ENCODE measurements at places on chromosomes 12 and 14. TPM values are rescaled to one million over a fixed set of nuclear protein-coding genes. Genes with fewer than 3 reads are reported as not detected.

DNA sequence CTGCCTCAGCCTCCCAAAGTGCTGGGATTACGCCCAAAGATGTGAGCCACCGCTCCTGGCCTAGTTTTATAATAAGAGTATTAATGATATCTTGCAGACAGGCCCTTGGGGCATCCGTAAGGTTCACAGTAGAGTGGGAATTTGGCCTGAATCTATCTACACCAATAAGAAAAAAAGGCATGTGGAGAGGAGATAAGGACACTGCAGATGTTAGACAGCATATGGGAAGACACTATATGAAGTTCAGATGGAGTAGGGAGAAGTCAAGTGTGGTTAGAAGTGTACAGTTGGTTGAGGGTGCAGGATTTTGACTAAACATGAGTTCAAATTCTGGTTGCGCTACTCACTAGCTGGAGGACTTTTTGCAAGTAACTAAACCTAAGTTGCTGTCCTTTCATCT lies 8.5 kb upstream of the TTC8 start:
- DNase-seq, result no peak

- DNase-seq, result no peak
These were observed 75.2 kb downstream of the TNFAIP2 start for GRCh38 chr14:103198131-103199105.

- DNase-seq, result no peak
These were observed 166.5 kb downstream of the PHETA1 start for GRCh38 chr12:111202237-111202915.

DNA sequence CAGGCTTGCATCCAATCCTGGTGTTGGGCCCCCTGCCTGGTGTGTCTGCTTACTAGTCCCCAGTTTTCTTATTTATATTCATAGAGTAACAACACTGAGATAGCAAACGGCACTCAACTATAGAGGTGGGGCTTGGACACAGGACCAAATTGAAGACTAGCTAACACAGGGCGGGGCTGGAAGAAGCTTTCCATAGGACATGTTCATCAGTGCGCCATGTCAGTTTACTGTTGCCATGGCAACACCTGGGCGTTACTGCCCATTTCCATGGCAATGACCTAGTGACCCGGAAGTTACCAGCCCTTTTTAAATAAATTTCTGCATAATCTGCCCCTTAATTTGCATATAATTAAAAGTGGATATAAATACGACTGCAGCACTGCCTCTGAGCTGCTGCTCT lies 275.5 kb upstream of the TMEM132C start:
- DNase-seq, result no peak

KRT6A gene
- not detected for total RNA-seq

- no peak for DNase-seq
These were observed 86.1 kb downstream of the NCOR2 start for GRCh38 chr12:124481257-124481750.

GRCh38 chr14:94685166-94685581 lies 73.0 kb downstream of the SERPINA3 start:
- DNase-seq, result no peak

DNA sequence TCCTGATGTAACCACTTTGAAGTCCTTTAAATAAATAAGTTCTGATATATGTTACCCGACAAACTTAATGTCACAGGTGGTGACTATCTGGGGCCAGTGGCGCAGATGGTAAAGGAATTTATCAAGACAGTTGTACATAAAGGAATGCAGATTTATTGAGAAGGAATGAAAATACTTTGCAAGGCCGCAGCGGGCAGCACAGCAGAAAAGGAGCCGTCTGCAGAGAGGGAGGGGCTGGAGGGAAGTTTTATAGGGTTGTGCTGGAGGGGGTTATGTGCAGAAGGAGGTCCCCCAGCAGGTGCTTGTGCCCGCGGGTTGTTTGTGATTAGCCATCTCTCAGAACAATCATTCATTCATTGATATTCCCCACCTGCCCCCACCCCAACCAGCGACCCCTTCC lies 17.4 kb downstream of the GPRC5D start:
- no peak for DNase-seq

GRCh38 chr12:117111821-117112595 lies 12.8 kb upstream of the TESC start:
- DNase-seq, result peak; percentile 33

DNA sequence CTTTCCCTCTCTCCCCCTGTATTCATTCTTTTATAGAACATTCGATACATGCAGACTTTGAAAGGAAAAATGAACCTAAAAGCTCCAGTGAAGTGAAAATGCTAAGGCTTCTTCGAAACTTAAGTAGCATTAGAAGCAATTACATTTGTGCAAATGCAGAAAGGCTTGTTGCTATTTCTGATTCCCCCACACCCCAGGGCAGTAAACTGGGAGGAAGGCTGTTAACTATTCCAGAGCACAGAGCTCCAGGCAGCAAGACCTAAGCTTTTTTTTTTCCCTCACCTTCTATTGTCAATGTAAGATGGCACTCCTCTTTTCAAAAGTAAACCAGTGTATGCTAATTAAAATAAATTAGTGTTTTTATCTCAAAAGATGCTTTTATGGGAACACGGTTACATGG lies 448.9 kb upstream of the TBX3 start:
- DNase-seq, result no peak

GRCh38 chr14:68426661-68427549 lies 366.0 kb downstream of the ZFP36L1 start:
- DNase-seq, result no peak

GRCh38 chr14:91998667-91999570 lies 40.9 kb downstream of the TRIP11 start:
- DNase-seq, result no peak

GRCh38 chr12:65121049-65121955 lies at the start of gene WIF1:
TSS of gene WIF1 (minus strand) at chr12:65121305. CDS start at chr12:65121191, 114 bp downstream.
- DNase-seq, result peak; percentile 54

- no peak for DNase-seq
These were observed 41.2 kb downstream of the SMUG1 start for GRCh38 chr12:54147606-54148005.

CCDC38 gene
- total RNA-seq, result not detected

GRCh38 chr12:116662612-116663144 lies 75.2 kb downstream of the SPRING1 start:
- DNase-seq, result no peak

FICD gene
- 14.5 TPM for total RNA-seq

DNA sequence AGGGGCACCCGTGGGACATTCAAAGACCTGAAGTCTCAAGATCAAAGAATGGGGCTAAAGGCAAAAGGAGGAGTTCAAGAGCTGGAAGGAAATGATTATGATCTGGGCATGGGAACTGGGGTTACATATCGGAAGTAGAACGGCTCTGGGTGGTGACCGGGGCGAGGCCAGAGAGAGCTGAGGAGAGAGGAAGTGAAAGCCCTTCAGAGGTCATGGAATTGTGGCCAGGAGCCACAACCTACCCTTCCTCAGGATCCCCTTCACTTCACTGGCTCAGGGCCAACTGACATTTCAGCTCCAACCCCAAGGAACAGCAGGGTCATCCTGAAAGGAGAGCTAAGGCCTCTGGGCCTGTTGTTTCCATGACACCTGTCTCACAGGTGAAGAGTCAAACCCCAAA lies 57.8 kb downstream of the GALNT16 start:
- peak; percentile 63 for DNase-seq

DNA sequence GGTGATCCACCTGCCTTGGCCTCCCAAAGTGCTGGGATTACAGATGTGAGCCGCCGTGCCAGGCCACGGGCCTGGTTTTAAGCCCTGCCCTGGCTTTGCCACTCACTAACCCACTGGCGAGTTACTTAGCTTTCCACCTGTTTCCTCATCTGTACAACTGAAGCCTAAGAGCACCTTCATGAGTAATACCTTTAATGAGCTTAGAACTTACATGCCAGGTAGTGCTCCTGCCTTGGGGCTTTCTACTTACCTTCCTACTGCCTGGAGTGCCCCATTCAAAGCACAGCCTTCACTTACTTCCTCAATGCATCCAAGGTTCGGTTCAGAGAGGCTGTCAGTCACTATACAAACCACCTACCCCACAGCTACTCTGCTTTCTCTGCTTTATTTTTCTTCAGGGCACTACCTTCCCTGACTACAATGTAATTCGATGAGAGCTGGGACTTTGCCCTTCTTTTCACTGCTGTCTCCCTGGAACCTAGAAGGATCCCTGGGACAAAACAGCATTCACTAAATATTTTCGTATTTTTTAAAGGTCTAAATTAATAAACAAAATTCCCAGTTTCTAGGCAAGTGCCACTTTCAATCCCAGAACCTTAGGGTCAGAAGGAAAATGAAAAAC lies 13.8 kb downstream of the ZCCHC8 start:
- no peak for DNase-seq

SSTR1 gene
- 1.0 TPM for total RNA-seq

DNA sequence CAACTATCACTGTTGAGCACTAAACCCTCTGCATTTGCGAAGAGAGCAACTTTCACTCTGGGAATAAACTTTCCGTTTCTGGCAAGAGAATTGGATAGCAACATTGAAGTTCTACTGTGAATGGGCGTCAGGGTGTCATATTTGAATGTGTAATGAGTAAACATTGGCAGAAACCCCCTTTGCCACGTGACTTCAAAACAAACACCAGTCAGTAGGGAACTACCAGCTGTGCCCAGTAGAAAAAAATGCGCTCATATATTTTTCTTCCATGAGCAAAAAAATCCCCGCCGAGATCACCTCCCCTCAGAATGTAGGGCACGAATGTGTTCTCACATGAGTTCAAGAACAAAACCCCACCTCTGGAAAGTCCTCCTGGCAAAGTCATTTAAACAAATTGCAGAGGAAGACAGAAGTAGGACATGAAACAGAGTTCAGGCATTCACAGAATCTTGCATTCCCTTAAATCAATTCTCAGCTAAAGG lies 80.6 kb downstream of the BTG1 start:
- no peak for DNase-seq

DNA sequence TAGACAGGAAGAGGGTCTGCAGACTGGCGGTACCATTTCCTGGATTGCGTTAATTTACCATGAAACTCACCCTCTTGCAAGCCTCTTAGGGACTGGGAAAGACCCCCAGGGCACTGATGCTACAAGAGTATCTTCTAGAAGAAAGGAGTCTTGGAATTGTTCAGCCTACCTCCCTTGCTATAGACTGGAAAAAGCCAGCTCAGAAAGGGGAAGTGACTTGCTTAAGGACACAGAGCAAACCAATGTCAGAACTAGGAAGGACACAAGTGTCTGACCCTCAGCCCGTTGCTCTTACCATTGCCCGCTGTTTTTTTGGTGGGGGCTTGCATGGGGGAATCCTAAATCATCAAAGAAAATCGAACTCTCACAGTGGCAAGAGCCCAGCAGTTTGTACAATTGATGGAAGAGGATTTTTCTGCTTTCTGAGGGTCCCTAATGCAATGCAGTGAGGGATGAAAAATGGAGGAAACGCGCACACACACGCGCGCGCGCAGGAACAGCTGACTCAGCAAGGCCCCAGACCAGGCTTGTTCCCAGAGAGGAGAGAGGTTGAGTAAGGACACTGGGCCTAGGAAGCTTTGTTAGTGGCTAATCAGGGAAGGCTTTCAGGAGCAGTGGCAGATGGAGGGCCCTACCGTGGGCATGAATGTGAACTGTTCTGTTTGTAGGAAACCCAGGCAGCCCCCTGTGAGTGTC lies 50.9 kb downstream of the RIN3 start:
- peak; percentile 70 for DNase-seq

SLC10A1 gene
- not detected for total RNA-seq

DNA sequence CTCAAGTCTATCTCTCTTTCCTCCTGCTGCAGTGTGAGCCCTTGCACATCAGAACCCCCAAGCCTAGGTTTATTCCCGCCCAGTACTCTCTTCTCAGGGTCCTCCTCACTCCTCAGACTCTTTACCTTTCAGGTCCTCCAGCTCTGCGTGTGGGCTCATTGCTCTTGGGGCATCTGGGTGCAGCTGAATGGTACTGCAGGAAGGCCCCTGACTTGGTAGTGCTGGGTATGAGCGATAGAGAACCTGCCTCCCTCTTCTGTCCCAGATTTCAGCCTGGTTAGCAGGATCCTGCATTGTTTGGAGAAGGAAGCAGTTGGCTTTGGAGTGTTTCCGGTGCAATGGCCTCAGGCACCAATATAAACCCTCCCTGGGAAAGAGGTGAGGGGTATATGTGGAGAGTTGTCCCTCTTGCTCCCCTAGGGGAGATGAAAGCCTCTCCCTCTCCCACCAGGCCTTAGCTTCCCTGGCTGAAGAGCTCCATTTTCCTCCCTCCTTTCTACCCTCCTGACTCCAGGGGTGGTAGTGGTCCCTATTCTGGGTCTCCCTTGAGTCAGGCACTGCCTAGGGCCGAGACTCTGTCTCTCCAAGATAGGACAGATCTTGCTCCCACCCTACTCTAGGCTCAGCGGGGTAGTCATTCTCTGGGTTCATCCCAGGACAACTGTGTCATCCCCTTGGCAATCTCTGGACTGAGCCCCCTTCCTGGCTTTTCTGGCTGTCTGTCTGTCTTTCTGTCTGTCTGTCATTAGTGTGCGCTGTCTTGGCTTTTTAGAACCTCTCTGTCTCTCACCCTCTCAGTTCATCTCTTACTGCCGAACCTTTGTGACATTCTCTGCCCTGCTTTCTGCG lies 3.8 kb downstream of the LRP1 start:
- DNase-seq, result no peak

GRCh38 chr12:66036317-66036716 lies 94.2 kb downstream of the LLPH start:
- DNase-seq, result peak; percentile 84

ADCY4 gene
- total RNA-seq, result 111 TPM

GRCh38 chr12:104122298-104122697 lies 15.7 kb downstream of the NFYB start:
- DNase-seq, result no peak

DNA sequence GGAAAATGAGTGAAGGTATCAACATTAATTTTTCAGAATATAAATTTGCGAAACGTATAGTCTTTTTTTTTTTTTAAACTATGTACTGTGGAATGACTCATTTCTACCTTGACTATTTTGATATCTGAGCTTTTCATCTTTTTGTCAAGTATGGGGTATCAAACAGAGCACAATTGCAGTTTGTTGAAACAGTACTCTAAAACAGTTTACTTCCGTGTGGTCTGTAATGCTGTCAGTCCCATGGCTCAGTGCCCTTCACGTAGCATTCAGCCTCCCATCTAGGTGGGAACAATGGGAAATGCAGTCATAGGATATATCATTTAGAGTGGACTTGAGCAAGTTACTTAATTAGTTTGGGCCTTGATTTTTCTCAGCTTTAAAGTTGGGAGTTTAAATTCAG lies 139.5 kb downstream of the ERC1 start:
- DNase-seq, result no peak

EEF1AKMT3 gene
- total RNA-seq, result 10.9 TPM

GRCh38 chr12:42469355-42470175 lies 120.0 kb downstream of the PRICKLE1 start:
- no peak for DNase-seq

RHEBL1 gene
- total RNA-seq, result 0.55 TPM

GRCh38 chr12:8630131-8630530 lies 17.5 kb upstream of the AICDA start:
- no peak for DNase-seq

DNA sequence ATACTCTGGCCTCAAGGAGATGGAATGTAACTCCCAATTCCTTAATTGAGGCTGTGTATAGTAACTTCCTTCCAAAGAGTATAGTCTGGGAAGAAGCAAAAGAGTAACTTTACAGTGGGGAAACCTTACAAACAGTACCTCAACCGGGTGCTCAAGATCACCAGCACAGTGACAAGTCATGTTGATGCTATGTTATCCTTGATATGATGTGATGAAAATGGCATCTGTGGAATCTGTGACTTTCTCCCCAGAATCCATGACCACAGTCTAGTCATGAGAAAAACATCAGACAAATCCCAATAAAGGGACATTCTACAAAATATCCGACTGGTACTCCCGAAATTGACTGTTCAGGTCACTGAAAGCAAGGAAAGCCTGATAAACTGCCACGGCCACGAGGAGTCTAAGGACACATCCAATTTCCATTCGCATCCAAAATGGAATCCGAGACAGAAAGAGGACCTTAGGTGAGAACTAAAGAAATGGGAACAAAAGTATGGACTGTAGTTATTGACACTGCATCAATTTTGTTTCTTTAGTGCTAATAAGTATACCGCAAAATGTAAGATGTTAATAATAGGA lies 97.3 kb upstream of the FRMD6 start:
- no peak for DNase-seq

AQP2 gene
- 0.21 TPM for total RNA-seq

Data from aorta (tissue), 5 donors.